ENCODE measurements at places on chromosomes 4 and X. TPM values are rescaled to one million over a fixed set of nuclear protein-coding genes. Genes with fewer than 3 reads are reported as not detected.

GRCh38 chr4:101348995-101349800 is 1.9 kb upstream of the PPP3CA start:
- H3K27ac ChIP-seq, result no peak overlapping the region
- no peak for DNase-seq
- H3K4me3 ChIP-seq, result peak overlapping the region; percentile 95
- no peaks in the 10 kb centered on the region for H3K36me3 ChIP-seq
- peaks cover 21% of the 10 kb centered on the region for H3K4me1 ChIP-seq

- H3K27ac ChIP-seq, result no peak overlapping the region
- H3K4me1 ChIP-seq, result peaks cover 7% of the 10 kb centered on the region
- H3K27me3 ChIP-seq, result no peaks in the 10 kb centered on the region
- no peaks in the 10 kb centered on the region for H3K36me3 ChIP-seq
Observed at GRCh38 chr4:139214039-139214534, 37.1 kb upstream of the ELF2 start.

DNA sequence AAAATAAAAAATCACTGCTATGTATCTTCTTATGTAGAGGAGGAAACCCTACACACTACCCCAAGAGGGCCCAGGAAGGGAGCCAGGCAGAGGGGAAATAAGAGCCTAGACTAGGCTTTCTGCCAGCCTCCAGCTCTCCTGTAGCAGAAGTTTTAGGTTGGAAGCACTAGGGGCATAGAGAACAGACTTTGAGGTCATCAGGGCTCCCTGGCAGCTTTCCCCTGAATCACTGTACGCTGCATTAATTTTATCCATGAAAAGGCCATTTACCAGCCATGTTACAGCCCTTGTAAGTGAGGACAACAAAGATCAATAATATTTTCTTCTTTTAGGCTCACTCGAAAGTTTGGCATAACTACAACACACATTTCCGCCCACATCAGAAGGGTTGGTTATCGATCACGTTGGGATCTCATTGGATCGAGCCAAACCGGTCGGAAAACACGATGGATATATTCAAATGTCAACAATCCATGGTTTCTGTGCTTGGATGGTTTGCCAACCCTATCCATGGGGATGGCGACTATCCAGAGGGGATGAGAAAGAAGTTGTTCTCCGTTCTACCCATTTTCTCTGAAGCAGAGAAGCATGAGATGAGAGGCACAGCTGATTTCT is 24.7 kb downstream of the RPL9 start:
- H3K27ac ChIP-seq, result no peak overlapping the region
- no peaks in the 10 kb centered on the region for H3K36me3 ChIP-seq
- no peak overlapping the region for H3K4me3 ChIP-seq
- no peak for DNase-seq

SOWAHB gene
- 1.5 TPM for total RNA-seq
